ENCODE measurements at places on chromosomes 6 and 20. TPM values are rescaled to one million over a fixed set of nuclear protein-coding genes. Genes with fewer than 3 reads are reported as not detected.

ECT2L gene
- not detected for total RNA-seq

ISM1 gene
- total RNA-seq: 6.4 TPM

USP49 gene
- 2.2 TPM for total RNA-seq

MAS1 gene
- not detected for total RNA-seq

PXDC1 gene
- total RNA-seq: 78.3 TPM

PRRT1 gene
- total RNA-seq: 4.8 TPM

PHACTR3 gene
- 0.81 TPM for total RNA-seq

AVP gene
- total RNA-seq: not detected

RGS17 gene
- total RNA-seq: not detected

F13A1 gene
- total RNA-seq: 28.8 TPM

PAK5 gene
- total RNA-seq: 0.54 TPM

MRPS10 gene
- total RNA-seq: 29.2 TPM

SNX9 gene
- 68.3 TPM for total RNA-seq

MKKS gene
- total RNA-seq: 15.9 TPM

CLVS2 gene
- not detected for total RNA-seq

NECAB3 gene
- total RNA-seq: 30.6 TPM

Measured in gastroesophageal sphincter (tissue), 4 donors.